Esophagus (tissue), 2 donors: ENCODE measurements at places on chromosomes 6 and 20. TPM values are rescaled to one million over a fixed set of nuclear protein-coding genes. Genes with fewer than 3 reads are reported as not detected.

The NNAT gene
- polyA plus RNA-seq, result 3.8 TPM

The FOXC1 gene
- polyA plus RNA-seq, result 1.5 TPM

The WFDC9 gene
- not detected for polyA plus RNA-seq

The AGPAT1 gene
- 18.3 TPM for polyA plus RNA-seq

The HLA-DPA1 gene
- 7.8 TPM for polyA plus RNA-seq

The TSBP1 gene
- not detected for polyA plus RNA-seq

The LPA gene
- 0.01 TPM for polyA plus RNA-seq
